ENCODE measurements at places on chromosomes 16 and 17.
A peak's percentile ranks its signal among the peaks of the same experiment; 100 is the strongest.

DNA sequence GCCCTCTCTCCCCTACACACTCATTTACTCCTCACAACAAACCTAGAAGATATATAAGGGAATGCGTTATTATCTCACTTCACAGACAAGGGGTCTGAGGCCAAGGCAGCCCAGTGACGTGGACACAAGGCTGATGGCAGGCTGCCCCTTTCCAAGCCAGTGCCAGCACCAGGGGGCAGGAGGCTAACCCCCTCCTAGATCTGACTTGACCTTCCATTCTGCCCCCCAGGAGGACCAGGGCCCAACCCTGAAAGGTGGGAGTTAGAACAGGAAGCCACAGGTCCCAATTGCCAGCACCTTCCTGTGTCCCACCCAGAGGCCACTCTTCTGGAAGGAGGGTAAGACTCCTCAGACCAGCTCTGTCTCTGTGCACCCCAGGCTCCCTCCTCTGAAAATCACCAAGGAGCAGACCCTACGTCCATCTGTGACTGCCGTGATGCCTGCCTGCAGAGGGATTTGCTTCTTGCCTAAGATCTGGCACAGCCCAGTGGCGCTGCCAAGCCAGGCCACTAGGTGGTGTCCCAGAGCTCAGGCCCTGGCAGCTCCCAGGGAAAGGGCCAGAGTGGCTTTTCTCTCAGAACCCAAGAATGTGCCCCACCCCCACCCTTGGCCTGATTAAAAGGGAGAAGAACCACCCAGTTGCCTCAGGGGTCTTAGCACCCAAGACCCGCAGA lies 42.4 kb upstream of the MRPS23 start:
- peak; percentile 82 for DNase-seq

DNA sequence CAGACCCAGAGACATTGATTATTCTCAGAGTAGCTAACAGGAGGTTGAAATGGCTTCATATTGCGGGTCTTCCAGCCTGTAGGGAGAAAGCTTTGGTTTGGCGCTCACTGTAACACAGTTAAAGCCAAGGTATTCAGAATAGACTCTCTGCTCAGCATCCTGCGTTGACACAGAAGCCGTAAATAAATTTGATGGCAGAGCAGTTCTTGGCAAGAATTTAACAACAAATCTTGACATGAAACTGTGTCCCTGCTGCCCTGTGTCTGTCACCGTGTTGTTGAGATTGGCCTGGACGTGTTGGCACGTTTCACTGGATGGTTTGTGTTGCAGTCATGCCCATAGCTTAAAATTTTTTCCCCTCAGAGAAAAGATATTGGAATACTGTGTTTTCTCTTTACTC lies 359.6 kb downstream of the SNX29 start:
- DNase-seq, result no peak

- no peak for DNase-seq
Measured at GRCh38 chr16:47887496-47887895, 268.3 kb downstream of the ABCC12 start.

GRCh38 chr17:63826468-63827001 lies 696 bp upstream of the PSMC5 start:
- no peak for DNase-seq

GRCh38 chr17:7039832-7040231 lies 4.0 kb downstream of the SLC16A13 start:
- no peak for DNase-seq

- no peak for DNase-seq
Measured at GRCh38 chr16:87216841-87217275, 100.3 kb downstream of the C16orf95 start.

GRCh38 chr16:54974367-54974766 lies 43.7 kb downstream of the IRX5 start:
- no peak for DNase-seq

- DNase-seq, result no peak
Measured at GRCh38 chr16:21053590-21053989, 97.1 kb downstream of the DNAH3 start.

GRCh38 chr16:73858326-73858725 lies 438.3 kb upstream of the PSMD7 start:
- no peak for DNase-seq

DNA sequence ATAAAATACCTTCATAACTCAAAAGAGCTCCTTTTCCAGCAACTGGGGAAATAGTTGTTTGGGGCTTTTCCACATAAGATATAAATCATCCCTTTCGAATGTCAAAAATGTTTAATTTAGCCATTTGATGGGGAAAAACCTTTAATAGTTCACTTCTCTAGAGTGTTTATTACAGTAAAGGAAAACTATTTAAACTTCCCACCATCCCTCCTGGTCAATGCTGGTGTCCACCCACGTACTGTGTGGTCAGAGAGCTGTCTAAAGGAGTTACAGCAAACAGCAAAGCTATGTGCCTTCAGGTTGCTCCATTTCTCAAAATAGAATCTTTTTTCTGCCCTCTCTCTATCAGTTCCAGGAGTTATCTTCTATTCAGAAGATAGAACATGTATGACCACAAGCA lies 33.5 kb downstream of the KANSL1 start:
- DNase-seq, result no peak

- DNase-seq, result no peak
Measured at GRCh38 chr17:58289869-58290268, 9.1 kb upstream of the MPO start.

GRCh38 chr17:57455063-57455914 lies 199.0 kb downstream of the MSI2 start:
- DNase-seq, result peak; percentile 86

- no peak for DNase-seq
Measured at GRCh38 chr17:7213895-7214299, 5.7 kb downstream of the DLG4 start.

- DNase-seq, result no peak
Measured at GRCh38 chr17:1244606-1245012, 25.6 kb upstream of the BHLHA9 start.

- DNase-seq, result no peak
Measured at GRCh38 chr16:54806378-54806777, 124.3 kb upstream of the IRX5 start.

- peak; percentile 55 for DNase-seq
Measured at GRCh38 chr16:68229431-68230175, 6.3 kb downstream of the ESRP2 start.

DNA sequence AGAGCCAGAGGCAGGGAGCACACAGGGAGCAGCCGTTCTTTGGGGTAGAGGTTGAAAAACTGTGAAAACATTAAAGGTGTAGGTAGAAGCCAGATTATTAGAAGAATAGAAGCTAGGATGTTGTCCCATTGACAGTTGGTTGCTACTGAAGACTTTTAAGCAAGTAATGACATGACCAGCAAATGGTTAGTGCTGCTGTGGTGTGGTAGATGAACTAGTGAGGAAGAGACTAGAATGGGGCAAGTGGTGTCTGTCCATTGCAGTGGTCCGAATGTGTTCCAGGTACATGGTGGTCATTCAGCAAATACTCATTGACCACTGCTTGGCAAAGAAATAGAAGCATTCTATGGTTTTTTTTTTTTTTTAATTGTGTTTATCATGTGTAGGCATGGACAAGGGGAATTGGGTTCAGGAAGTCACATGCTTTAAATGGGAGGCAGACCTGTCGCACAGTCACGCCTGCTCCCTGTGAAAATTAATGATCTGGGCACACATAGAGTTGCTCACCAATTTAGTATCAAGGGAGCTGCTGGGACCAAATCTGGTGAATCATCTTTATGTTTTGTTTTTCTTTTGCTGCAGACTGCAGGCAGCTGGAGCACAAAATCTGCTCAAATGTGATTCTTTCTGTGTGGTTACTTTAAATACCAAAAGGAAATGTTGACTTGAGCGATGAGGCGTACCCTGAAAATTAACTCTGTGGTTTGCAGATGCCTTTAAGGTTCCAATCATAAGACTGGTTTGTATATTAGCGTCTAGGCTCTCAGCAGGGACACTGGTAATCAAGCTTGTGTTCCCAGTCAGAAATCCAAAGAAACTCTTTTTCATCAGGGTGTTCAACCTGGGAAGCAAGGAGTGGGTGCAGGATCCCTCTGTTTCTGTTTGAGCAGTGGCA lies 30.7 kb downstream of the YPEL2 start:
- DNase-seq, result peak; percentile 67

DNA sequence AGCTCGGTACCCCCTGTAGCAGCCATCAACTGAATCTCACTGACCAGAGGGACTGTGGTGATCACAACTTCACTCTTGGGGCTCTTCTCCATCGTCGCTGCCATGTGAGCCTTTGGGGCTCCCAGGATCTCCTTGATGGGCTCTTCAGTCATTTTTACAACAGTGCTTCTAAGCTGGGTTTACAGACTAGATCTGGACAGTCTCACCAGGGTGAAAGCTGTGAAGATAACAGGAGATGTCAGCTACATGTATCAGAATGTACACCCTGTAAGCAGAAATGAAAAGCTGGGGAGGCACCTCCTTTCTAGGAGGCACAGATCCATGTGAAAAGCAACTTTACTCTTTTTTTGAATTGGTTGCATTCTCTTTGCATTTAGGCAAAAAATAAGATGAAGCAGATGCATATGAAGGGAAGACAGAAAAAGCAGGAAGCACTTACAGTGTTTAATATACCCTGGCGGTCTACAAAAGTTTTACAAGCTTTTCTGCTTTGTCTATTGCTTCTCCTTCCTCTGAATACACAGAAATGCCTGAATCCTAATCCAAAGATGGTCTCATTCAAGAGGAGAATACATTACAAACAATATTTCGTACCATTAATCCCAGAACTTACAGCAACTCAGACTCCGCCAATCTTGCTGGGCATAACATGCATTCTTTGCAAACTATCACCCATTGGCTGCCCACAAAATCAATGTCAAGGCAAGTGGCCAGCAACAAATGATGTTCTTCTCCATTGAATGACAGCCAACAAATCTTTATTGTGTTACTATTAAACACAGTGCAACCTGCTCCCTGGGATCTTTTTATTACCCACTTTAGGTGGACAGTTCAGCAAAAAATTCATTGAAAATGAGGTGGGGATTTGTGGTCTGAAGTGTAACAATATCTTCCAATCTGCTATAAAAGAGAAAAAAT lies 1.5 kb downstream of the TMEM100 start:
- DNase-seq, result no peak

GRCh38 chr16:50011707-50012106 lies 13.3 kb upstream of the CNEP1R1 start:
- no peak for DNase-seq

GRCh38 chr17:1002771-1003555 lies 6.0 kb downstream of the TIMM22 start:
- DNase-seq, result no peak

DNA sequence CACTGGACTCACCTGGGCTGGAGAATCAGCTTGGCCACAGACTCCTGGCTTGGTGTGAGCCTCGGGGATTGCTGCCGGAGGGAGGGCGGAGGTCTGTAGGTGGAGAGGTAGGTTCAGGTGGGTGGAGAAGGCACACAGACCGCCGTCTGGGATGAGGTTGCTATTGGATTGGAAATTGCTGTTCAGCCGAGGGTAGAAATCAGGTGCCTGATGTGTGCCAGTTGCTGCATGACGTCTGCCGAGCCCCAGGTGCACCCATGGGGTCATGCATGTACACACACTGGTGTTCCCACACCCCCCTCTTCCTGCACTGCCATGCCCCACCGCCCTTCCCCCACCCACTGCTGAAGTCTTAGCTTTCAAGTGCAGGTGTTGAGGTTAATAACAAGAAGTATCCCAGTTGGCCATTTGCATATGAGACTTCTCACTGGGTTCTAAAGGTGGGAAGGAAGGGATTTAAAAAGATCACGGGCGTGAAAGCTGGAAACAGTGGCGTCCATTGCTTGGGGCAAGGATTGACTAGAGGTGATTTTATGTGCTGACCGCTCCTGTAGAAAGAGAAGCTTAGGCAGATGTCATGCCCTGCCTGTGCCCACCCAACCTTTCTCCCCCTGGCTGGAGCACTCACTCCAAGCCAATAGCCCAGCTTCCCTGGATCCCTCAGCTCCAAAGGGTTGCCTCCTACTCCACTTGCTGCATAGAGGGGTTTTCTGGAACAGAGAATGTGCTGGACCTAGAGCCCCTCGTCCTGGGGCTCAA lies 193.6 kb downstream of the CCDC182 start:
- no peak for DNase-seq

DNA sequence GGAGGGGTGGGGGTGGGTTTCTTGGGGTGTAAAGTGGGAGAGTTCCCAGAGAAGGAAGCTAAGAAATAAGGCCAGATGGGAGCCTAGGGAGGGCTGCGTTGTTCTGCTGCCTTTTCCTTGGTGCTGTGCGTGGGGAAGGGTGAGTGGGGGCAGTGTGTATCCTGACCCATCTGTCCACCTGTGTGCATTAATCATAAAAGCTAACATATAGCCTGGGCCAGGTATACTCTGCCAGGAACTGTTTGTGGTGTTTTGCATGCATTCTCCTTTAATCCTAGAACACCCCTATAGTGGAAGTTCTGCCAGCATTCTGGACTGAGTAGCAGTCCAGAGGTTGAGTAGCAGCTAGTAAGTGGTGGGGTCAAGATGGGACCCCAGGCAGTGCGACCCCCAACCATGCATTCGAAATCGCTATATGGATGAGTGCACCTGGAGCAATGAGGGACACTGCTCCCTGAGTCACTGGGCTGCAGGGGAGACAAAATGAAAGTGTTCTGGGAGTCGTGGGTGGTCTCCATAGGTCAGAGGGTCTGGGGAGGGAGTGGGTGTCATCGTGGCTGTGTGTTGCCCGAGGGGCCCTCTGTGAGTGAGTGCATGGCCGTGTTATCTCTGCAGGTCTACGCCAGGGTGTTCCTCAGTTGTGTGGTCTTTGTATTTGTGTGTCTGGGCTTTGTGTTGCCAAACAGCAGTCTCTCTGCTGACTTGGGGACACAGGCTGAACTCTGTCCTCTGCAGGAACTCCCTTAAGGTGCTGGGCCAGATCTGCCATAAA lies 1.3 kb downstream of the ERBB2 start:
- DNase-seq, result no peak

GRCh38 chr17:298791-299450 lies 53.7 kb downstream of the RPH3AL start:
- DNase-seq, result no peak

DNA sequence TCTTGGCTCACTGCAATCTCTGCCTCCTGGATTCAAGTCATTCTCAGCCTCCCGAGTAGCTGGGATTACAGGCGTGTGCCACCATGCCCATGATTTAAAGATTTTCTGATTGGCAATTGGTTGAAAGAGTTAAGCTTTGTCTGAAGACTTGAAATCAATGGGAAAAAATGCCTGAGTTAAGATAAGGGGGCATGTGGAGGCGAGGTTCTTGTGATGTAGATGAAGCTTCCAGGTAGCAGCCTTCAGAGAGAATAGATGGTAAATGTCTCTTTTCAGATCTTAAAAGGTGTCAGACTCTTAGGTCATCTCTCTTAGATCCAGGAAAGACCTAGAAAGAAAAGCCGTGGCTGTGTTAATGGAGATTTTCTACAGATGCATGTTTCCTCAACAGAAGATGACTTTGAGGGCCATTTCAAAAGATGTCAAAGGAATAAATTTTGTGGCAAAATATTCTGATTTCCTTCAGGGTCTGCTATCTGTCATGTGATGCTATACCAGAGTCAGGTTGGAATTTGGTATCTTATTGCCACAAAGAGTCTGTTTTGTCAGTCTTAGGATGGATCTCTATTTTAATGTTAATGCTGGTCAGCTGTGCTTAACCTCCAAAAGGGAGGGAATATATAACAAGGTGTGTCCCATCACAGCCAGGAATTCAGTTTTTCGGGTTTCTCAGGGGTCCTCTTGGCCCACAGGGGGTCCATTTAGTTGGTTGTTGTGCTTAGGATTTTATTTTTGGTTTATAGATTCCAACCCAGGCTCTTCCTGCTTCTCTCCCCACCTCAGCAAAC lies 58.3 kb upstream of the AKTIP start:
- no peak for DNase-seq

- DNase-seq, result peak; percentile 72
Measured at GRCh38 chr16:75099738-75100602, 16.6 kb downstream of the LDHD start.

- DNase-seq, result no peak
Measured at GRCh38 chr17:17848311-17849082, 11.7 kb upstream of the SREBF1 start.

- no peak for DNase-seq
Measured at GRCh38 chr17:45702666-45703266, 81.4 kb upstream of the CRHR1 start.

GRCh38 chr17:66971264-66971663 lies 6.8 kb downstream of the CACNG4 start:
- no peak for DNase-seq
